ENCODE measurements at places on chromosomes 16 and 17. TPM values are rescaled to one million over a fixed set of nuclear protein-coding genes. Genes with fewer than 3 reads are reported as not detected.

DNA sequence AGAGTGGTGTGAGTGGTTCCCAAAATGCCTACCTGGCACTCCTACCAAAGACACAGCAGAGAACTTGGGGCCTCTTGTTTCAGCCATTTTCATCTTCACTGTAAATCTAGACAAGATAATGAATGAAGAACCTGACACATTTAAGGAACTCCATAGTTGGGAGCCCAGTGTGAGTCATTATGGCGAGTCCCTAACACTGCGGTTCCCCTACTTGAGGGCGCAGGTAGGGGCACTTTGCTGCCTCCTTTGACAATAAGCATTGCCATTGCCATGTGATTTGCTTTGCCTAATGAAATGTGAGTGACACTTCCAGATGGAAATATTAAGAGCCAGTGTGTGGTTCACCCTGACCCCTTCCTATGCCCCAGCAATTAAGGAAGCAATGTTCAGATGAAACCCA, 517.6 kb downstream of the MAF start:
- ATAC-seq = no peak

The OR1F1 gene
- not detected for total RNA-seq

The EVPLL gene
- not detected for total RNA-seq

The SIAH1 gene
- 30.5 TPM for total RNA-seq

DNA sequence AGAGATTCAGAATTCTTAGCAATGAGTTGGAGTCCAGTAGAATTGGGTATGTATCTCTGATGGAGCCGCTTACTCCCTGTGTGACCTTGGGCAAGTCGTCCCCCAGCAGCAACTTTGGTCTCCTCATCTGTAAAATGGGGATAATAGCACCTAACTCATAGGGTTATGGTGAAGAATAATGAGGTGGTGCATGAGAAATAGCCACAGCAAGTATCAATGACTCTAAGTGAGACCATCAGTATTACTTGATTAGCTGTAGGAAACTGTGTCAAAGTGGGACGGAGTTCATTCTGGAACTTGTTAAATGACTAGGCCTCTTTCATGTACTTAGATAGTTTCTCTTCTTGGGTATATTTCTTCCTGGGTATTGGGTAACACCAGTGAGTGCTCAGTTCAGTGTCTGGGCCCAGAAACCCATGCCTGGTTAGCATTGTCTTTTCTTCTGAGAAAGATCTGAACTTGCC, 6.4 kb downstream of the PRKCB start:
- no peak for ATAC-seq

DNA sequence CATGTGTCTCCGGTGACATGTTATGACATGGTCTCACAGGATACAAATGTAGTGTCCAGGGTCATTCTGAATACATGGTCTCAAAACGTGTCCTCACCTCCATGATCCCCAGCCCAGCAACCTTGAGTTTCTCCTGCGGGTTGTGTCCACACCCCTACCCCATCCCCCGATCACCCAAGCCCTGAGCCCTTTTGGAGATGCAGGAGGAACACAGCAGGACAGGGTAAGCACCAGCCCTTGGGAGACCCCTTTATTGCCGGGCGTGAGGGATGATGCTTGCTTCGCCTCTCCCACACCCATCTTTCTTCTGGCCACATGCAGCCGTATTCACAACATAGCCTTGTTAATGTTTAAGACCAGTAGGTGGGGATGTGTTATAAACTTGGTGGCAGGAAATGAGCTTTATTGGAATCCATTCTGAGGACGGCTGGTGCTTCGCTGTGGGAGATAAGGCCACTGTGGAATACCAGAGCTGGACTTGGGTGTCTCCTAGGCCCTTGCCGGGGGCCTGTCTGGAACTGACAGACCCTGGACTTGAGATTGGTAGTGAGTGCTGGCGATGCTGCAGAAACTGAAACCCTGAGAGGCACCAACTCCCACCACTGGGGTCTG, 5.5 kb downstream of the TMEM132E start:
- ATAC-seq = no peak

The STH gene
- total RNA-seq = not detected

DNA sequence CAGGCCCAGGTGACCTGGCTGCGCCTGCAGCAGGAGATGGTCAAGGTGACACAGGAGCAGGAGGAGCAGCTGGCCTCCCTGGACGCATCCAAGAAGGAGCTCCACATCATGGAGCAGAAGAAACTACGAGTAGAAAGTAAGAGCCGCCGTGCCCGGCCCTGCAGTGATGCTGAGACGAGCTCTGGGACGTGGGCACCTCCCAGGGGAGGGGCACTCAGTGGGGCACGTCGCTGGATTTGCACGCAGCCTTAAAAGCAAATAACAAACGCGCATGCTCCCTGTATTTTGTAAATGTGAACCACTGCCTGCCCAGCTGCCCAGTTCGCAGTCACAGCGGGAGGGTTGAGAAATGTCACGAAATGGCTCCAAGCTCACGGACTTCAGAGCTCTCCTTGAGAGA, 15.3 kb upstream of the GAA start:
- no peak for ATAC-seq

The KRTAP4-12 gene
- not detected for total RNA-seq

The BEAN1 gene
- total RNA-seq = 1.0 TPM

DNA sequence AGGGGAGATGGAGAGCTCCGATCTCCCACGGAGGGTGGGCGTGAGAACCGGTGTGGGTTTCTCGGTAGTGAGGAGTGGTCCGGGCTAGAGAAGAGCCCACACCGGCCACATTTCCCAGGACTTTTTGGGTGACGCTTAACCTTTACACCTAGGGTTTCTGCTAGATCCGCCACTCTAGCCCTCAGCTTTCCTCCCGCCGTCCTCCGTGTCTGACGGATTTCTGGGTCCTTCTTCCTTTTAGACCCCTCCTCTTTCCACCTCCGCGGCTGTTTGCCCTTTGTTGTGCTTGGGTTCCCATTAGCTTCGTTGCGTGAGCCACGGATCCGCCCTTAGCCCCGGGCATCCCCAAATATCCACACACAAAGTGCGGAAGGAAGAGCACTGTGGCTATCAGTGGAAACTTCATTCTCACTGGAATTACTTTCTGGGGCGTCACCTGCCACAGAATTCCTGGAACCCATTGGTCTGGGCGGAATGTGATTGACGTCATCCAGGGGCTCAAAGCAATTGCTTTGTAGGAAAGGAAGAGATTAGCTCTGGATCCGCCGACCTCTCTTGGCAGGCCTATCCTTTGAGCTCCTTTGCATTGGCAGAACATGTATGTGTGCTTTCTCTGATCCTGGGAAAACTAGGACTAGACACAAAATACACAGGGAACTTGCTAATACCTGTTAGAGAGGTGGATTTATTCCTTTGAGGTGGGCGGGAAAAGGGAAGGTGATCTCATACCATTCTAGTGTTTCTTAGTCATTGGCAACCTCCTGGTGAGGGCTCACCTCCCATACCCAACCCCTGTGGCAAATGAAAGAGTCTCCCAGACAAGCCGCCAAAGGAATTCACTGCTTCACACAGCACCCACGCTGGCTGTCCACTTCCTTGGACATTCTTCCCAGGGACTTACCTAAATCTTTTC, 654 bp downstream of the TNFAIP1 start:
- ATAC-seq = peak; percentile 2

DNA sequence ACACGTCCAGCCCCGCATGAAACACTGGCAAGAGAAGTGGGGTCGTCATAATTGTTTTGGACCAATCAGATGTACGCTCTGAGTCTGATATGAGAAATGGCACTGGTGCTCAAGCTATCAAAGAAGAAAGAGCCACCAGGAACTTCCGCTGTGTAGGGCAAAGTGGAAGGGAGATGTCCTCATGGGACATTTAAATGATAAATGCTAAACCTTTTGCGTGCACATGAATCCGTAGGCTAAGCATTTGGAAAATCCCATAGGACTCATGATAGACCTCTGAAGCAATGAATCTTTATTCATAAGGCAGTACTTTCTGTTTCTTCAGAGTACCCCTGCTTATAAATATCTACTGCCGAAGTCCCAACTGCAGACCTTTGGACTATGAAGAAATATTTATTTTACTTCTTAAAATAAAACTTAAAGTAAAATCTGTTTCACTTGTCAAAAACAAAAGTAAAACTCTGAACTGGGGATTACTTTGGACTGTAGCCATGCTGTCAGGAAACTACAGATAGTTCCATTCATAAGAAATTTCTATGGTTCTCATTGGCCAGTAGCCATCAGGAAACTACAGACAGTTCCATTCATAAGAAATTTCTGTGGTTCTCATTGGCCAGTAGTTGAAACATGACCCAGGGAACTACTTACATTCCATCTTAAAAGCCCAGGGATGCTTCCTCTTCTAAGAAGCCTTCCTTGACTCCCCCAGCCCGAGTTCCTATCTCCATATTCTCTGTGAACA, 335.1 kb downstream of the HS3ST4 start:
- no peak for ATAC-seq

DNA sequence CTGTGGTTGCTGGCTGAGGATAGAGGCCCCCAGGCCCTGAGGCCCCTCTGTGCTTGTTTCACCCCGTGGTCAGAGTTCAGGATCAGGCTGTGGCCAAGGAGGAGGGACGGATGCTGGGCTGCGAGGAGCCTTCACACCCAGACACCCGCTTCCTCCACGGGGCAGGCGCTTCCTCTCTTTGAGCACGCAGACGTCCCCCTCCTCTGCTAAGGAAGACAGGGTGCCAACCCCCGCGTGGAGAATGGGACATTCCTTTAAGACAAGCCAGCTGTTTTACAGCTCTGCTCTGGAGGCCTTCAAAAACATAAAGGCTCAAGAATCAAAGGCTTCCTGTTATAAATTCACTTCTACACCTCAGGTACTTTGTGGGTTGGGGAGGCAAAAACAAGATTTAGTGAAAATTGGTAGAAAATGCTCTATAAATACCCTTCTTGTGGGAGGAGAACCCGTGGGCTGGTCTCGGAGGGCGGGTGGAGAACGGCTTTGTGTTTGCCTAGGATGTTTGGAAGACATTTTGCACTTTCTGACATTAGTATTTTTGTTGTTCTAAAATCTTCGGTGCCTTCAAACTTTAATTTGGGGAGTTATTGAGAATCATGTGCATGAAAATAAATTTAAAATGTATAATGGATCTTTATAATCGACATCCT, 60.8 kb upstream of the FOXF1 start:
- ATAC-seq = no peak

- no peak for ATAC-seq
These were observed 1.5 kb upstream of the ALDH3A2 start for GRCh38 chr17:19646788-19647696.

The HAS3 gene
- total RNA-seq = 0.94 TPM

The MYH11 gene
- 12,156 TPM for total RNA-seq

DNA sequence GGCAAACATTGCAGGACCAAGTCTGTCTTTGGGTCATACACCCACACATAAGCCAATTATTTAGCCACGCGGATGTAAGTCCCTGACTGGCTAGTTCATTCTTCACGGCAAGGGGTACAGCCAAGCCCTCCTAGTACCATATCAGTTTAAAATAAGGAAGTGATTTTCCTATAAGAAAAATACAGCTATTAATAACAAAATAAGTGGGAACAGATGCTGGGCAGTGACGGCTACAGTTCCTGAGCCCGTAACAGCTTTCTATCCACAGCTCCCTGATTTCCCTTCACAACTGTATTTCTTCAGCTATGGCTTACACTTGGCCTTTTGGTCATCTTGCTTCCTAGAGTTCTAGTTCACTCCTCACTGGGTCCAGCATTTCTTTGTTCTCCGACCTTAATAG, 542.4 kb upstream of the C16orf82 start:
- no peak for ATAC-seq

DNA sequence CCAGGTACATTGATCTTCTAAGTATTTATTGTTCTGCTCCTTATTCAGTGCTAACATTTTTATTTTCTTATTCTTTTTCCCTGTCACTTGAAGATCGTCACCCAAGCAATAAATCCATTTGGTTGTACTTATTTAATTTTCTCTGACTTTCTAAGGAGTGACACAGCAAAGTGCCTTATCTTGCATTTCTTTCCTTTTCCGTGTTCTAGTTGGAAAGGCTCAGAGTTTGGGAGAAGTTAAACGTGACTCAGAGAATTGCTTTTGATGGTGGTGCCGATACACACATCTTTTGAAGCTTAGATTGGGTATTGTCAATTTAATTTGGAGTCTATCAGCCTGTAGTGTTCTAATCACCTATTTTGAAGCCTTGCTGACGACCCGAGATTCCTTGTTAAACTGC, 72.0 kb downstream of the PITPNC1 start:
- ATAC-seq = no peak

GRCh38 chr17:37564252-37564651, 45.0 kb downstream of the SYNRG start:
- ATAC-seq = no peak

The NETO2 gene
- 5.0 TPM for total RNA-seq

The GRAP gene
- total RNA-seq = 5.1 TPM

The PRR35 gene
- total RNA-seq = not detected

GRCh38 chr17:17924857-17925250, 47.3 kb downstream of the TOM1L2 start:
- no peak for ATAC-seq

The RNF135 gene
- total RNA-seq = 18.2 TPM

GRCh38 chr17:12438813-12439586, 226.7 kb upstream of the MYOCD start:
- ATAC-seq = no peak

- ATAC-seq = peak; percentile 10
These were observed 915 bp downstream of the AHSP start for GRCh38 chr16:31528523-31529107.

DNA sequence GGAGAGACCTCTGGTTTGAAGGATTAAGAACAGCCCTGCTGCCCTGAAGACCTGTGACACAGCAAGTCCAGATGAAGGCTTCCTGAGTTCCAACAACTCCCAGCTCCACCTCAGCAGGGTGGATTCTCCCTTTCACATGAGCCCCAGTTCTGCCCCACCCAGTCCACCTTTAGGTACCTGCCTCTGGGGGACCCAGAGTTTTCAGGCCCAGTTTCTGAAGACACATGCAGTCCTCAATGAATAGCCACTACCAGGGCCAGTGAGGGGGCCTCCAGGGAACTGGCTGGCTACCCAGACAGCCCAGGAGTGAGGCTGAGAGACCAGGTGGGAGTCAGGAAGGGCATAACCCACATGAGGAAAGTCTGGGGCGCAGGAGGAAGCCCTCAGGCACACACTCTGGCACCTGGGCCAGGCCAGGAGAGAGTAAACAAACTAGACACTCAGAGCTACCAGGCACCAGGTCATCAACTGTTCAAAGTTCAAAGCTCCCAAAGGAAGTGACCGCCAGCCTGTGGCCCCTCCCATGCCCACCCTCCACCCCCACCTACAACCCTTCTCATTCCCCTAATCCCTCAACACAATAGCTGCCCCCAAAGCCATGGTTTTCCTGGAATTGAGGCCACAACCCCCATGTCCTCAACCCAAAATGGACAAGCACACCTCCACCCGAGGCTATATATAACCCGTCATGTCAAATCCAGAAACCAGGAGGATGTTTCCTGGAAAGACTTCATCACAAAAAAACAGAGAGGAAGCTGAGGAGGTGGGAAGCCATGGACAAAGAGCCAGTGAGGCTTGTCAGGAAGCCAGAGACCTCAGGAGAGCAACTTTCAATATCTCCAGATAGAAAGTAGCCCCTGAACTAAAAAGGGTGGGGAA, 2.1 kb downstream of the MYO18A start:
- no peak for ATAC-seq

The CD300LB gene
- not detected for total RNA-seq

The CDC6 gene
- total RNA-seq = not detected

The KCTD19 gene
- total RNA-seq = 0.19 TPM

Measured in gastroesophageal sphincter (tissue), 4 donors.